Stimulated activated CD8-positive, alpha-beta memory T cell treated with anti-CD3 and anti-CD28 coated beads, Interleukin-7, amount 100 ng/mL, for 1 hour (primary cell): ENCODE measurements at places on chromosomes 1 and 21.

- DNase-seq = no peak
These were observed 138.3 kb downstream of the NTMT2 start for GRCh38 chr1:170284016-170284415.

GRCh38 chr1:209383907-209384709 lies 199.4 kb upstream of the CAMK1G start:
- DNase-seq = no peak

GRCh38 chr1:53693773-53694717 lies 44.9 kb downstream of the GLIS1 start:
- DNase-seq = no peak

DNA sequence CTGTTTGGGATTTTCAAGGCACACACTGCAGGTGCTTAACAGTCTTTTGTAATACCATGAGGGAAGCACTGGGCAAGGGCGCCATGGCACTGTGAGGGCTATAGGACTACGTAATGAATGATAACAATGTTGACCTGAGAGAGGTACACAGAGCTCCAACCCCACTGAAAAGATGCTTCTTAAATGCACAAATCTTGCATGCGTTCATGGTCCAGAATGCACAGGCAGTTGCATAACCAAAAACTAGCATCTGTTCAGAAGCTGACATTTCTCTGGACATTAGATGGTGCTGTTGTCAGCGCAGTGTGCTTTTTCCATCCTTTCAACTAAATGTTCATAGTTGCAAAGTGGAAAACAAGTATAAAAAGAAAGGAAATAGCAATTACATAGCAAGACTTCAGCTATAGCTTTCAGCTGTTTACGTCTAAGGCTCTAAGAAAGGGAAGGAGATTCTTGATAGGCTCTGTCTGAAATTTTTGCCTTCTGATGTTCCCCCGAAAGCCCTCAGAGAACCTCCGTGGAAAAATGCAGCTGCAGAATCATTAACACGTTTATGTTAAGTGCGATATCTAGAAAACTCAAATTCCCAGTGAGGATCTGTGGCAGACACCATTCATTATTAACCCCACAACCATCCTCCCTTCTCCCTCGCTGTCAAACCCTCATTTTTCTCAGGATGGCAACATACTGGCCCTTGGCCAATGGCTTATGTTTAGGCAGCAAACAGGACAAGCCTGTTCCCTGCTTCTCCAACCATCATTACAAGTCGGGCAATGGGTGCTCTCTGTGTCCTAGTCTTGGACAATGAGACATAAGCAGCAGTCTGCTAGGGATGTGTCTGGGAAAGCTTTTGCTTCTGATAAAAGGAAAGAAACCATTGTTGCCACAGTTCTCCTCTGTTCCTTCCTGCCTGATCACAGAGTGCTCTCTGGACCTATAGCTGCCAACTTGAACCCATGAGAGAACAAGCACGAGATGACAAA lies 8.2 kb upstream of the TARBP1 start:
- DNase-seq = no peak

GRCh38 chr1:67980028-67980427 lies 70.4 kb downstream of the DIRAS3 start:
- DNase-seq = no peak

- no peak for DNase-seq
These were observed 3.4 kb downstream of the AGPAT3 start for GRCh38 chr21:43868461-43868860.

GRCh38 chr1:19815801-19816736 lies 986 bp upstream of the RNF186 start:
- no peak for DNase-seq

GRCh38 chr1:217275655-217276398 lies 355.1 kb downstream of the GPATCH2 start:
- no peak for DNase-seq

GRCh38 chr1:29282135-29282923 lies 46.0 kb downstream of the PTPRU start:
- no peak for DNase-seq

GRCh38 chr1:5993556-5994491 lies 1.6 kb upstream of the NPHP4 start:
- DNase-seq = no peak

DNA sequence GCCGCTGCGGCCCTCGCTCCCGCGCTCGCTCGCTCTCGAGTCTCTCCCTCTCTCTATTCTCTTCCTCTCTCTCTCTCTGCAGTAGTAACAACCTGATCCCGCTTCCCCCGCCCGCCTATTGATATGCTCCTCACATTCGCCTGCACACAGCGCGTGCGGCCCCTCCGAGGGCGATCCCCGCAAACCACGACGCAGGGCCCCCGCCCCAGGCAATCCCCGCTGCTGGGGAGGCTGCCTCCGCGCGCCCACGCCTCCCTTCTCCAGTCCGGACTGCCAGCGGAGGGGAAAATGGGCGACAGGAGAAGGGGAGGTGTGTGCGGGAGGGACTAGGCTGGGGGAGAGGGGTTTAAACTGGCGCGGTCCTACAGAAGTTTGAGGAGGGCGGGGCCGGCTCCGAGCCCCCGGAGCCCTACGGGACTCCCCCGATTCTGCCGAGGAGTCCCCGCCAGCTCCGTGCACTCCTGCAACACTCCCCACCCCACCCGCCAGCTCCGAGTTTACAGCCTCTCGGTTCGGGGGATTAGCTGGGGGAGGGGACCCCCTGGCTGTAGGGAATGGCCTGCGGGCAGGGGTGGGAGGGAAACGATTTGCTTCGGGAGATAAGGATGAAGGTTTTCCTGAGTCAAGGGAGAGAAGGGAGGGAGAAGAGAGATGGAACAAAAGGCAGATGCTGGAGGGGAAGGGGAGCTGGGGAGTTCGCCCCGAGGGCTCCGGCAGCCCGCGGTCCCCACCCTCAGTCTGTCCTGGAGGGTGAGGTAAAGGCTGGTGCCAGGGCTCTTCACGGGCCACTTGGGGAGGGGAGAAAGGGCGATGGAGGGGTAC lies 66.6 kb downstream of the SYT2 start:
- DNase-seq = no peak

- no peak for DNase-seq
These were observed 13.1 kb downstream of the BACH1 start for GRCh38 chr21:29311802-29312201.

GRCh38 chr21:35905963-35906345 lies 154.4 kb downstream of the SETD4 start:
- no peak for DNase-seq

DNA sequence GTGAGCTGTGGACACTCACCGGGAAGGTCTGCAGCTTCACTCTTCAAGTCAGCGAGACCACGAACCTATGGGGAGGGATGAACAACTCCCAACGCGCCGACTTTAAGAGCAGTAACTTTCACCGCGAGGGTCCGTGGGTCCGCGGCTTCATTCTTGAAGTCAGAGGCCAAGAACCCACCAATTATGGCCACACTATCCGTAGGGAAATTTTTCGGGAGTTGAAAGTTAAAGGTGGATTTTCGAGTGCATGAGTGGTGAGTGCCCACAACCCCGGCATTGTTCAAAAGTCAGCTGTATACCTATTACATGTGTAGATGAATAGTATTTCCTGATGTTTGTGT lies 19.7 kb downstream of the EXOC8 start:
- no peak for DNase-seq
